CD4-positive, alpha-beta T cell treated with Interleukin-17A for 4 hours (primary cell): ENCODE measurements at places on chromosomes 6 and 20.

DNA sequence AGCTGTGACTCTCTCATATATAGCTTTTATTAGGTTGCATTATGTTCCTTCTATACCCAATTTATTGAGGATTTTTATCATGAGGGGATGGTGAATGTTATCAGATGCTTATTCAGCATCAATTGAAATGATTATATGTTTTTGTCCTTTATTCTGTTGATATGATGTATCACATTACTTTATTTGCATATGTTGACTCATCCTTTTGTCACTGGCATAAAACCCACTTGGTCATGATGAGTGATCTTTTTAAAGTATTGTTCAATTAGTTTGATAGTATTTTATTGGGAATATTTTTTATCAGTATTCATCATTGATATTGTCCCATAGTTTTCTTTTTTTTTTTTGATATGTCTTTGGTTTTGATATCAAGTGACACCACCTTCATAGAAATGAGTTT lies 529.9 kb downstream of the MMUT start:
- no peak for DNase-seq

DNA sequence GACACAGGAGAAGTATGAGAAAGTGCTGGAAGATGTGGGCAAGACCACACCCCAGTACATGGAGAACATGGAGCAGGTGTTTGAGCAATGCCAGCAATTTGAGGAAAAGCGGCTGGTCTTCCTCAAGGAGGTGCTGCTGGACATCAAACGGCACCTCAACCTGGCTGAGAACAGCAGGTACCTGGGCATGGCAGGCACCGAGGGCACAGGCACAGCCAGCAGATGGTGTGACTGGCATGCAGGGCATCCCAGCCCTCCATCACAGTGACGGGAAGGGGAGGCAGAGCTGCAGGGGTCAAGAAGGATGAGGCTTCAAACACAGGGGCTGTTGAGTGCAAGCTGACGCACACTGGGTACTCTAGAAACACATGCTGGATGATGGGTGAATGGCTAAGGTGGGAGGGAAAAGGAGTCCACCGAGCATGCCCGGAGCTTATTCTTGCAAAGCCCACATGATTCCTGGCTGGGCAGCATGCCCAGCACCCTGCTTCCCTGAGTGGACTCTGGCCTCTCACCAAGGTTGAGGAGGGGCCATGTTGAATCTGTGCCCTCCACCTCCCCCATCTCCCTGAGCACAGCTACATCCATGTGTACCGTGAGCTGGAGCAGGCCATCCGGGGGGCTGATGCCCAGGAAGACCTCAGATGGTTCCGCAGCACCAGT lies 26.3 kb downstream of the SPDEF start:
- no peak for DNase-seq

DNA sequence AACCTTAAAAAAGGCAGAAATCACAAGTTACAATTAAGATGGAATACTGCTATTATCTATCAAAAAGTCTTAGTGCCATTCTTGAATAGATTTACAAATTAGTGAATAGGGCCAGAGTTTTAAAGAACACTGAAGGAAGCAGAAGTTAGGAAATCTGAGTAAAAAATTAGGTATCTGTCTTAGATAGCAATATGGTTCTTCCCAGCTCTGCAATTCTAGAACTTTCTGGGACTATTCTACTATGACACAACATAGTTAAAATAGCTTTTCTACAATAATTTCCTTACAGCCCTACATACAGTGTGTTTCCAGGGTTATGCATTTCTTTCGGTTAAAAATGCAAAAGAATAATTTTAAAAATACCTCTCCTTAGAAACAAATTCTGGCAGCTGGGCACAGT lies 18.2 kb downstream of the IFNGR1 start:
- DNase-seq, result no peak

DNA sequence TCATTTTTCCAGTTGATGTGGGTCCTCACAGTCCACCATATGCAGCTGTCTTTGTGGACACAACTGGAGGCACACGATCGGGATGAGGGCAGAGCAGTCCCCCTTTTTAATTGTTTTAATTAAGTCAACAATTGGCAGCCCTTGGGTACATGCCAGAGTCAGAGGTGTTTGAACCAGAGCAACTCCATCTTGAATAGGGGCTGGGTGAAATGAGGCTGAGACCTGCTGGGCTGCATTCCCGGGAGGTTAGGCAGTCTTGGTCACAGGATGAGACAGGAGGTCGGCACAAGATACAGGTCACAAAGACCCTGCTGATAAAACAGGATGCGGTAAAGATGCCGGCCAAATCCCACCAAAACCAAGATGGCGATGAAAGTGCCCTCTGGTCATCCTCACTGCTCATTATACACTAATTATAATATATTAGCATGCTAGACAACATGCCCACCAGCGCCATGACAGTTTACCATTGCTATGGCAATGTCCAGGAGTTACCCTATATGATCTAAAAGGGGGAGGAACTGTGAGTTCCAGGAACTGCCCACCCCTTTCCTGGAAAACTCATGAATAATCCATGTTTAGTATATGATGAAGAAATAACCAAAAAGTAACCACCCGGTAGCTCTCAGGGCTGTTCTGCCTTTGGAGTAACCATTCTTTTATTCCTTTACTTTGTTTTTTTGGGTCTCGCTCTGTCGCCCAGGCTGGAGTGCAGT lies 31.8 kb upstream of the BLCAP start:
- no peak for DNase-seq

DNA sequence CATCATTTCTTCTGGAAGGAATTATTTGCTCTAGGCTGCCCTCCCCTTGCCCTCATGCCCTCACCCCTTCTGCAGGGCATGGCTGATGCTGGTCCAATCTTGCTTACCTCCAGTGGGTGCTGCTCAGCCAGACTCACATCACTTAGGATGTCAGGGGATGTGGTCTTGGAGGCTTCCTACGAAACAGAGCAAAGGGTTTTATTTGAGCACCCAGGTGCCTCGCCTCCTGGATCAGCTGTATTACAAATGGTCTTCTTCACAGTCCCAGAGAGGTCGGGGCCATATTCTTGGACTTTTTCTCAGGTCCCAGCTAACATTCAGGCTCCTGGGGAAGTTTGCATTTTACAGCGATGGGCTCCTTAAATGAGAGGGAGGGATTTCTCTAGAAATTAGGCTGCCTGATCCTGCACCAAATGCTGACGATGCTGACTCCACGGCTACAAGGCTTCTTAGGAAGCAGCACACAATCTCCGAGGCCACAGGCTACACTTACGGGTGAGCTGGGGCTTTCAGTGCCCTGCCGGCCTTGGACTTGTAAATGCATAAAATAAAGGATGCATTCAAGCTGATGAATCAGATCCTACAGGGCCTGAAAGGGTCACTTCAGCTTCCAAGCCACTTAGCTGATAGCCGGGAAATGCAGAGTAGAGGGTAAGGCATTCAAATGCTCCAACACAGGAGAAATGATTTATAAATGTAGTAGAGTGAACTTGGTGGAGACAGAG lies 159.8 kb upstream of the ECI2 start:
- DNase-seq, result no peak

DNA sequence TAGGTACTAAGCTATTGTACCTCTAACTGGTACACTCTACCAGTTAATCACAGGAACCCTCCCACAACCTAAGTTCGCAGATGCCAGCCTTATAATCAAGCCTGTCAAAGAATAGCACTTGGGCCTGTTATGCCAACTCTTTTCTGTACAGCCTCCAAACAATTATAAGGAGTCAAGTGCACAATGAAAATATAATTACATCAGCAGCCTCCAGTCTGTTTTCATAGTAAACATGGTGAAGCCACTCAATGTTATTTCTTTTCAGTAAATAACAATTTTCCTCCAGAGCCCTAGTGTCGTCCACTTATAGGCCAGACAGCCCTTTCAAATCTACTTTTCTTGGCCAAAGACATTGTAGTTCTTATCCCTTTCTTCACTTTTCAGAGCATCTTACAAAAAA lies 82.7 kb upstream of the CARMIL1 start:
- no peak for DNase-seq

- DNase-seq, result no peak
Observed at GRCh38 chr6:170095273-170095981, 195.5 kb downstream of the DLL1 start.

- DNase-seq, result no peak
Observed at GRCh38 chr20:63117151-63117550, 98.8 kb downstream of the YTHDF1 start.

GRCh38 chr20:5170341-5170740 lies 43.5 kb downstream of the CDS2 start:
- no peak for DNase-seq

DNA sequence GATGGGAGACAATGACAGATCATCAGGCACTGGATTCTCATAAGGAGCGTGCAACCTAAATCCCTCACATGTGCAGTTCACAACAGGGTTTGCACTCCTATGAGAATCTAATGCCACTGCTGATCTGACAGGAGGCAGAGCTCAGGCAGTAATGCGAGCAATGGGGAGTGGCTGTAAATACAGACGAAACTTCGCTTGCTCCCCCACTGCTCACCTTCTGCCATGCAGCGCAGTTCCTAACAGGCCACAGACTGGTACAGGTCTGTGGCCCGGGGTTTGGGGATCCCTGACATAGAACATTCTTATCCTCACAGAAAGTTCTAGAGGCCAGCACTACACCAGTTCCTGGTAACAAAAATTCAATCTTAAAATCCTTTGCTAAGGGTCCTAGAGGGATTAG lies 23.2 kb downstream of the RRAGD start:
- no peak for DNase-seq

- no peak for DNase-seq
Observed at GRCh38 chr6:111061508-111061907, 25.8 kb upstream of the SLC16A10 start.

DNA sequence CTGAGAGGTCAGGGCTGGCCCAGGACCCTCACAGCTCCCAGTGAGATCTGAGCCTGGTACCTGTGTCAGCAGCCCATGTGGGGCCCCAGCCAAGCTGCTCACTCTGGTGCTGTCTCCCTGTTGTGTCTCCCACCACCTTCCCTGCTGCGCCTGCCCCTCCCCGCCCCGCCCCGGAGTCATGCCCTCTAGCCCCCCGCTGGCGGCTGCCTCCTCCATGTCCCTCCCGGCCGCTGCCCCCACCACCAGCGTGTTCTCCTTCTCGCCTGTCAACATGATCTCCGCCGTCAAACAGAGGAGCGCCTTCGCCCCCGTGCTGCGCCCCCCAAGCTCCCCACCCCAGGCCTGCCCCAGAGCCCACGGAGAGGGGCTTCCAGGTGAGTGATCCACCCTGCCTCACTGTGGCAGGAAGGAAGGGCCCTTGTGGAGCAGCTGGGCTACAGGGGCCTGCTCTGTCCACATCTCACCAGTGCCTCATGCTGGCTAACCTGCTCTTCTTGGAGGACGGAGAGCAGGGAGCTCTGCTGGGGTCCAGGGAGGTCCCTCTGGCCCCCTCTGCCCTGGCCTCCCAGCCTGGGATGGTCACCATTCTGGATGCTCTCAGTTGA lies 44.9 kb downstream of the CPXM1 start:
- no peak for DNase-seq

DNA sequence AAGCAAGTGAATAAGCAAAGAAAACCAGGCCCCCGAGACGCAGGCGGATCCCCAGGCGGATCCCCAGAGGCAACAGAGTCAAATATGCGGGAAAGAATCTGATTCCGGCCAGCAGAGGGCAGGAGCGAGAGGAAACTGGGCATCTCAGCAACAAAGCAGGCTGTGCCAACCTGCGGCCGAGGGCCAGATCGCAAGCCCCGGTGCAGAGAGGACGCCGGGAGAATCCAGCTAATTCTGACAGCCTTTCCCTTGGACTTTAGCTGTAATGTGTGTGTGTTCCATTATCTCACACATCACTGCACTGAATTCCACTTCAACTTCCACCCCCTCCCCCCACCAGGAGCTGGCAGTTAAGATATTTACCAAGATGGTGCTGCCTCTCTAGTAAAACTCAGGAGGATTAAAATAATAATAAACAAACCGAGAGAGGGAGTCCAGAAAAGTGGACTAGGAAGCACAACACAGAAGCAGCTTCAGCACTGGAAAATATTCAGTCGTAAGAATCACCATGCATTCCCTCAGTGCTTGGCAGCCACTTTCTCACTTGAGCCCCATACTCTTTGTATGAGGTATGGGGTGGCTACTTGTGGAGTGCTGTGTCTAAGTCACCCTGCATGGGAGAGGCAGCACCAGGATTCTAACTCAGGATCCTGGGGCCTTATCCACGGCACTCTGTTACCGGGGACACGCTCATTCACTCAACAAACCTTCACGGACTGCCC lies 66.2 kb upstream of the SNX9 start:
- DNase-seq, result peak; percentile 89

DNA sequence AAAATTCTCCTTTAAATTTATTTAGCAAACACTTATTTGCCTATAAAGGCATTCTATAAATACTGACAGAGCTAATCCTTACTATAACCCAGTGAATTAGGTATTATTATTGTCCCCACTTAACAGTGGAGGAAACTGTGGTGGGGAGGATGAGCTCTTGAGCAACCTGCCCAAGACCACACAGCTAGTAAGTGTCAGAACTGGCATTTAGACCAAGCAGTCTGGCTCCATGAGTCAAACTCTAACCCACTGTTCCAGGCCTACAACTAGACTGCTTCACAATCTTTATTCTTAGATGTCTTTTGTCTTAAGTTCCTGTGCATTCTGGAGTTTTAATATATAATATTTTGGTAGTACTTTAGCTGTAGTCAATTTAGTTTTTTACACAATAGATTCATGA lies 530.8 kb downstream of the BCKDHB start:
- DNase-seq, result no peak

- DNase-seq, result no peak
Observed at GRCh38 chr20:16930656-16931055, 182.5 kb downstream of the OTOR start.

- DNase-seq, result no peak
Observed at GRCh38 chr6:51129043-51129442, 310.4 kb downstream of the TFAP2B start.

DNA sequence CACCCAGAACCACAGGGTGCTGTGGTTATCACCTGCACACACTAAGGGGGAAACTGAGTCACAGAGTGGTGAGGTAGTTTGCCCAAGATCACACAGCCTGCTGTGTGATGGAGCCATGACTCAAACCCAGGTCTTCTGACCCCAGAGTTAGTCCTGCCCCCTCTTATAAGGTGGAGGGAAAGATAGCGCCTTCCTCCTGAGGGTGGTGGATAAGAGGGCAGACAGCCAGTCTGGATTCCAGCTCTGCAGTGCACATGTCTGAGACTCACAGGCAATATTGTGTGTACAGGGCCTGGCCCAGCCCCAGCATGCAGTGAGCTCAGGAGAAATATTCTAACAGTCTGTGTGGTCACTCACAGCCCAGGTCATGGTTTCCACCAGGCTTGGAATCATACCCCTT lies 393.7 kb downstream of the CDH4 start:
- DNase-seq, result no peak

DNA sequence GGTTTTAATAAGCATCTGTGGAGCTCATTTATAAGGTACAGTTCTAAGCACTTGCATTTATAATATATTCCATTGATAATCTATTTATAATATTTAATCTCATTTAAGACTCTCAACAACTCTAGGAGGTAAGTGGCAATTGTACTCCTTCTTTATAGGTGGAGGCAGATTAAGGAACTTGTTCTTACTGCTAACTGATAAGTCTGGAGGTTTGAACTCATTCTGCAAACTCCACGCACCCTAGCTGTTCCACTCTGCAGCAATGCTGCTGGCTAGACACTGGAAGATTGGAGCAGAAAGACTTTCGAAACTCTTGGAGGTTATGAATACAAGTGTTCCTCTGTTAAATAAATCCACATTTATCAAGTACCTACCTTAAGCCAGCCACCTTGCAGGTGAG lies 793 bp upstream of the HDAC2 start:
- DNase-seq, result no peak
